Cerebellar nuclear complex (tissue), 1 donor: ENCODE measurements at places on chromosomes 1 and 21.

GRCh38 chr1:220979371-220979770, 100.1 kb downstream of the HLX start:
- no peak for DNase-seq

- DNase-seq = no peak
Measured at GRCh38 chr1:192342842-192343241, 26.1 kb downstream of the RGS21 start.

GRCh38 chr1:151147132-151147503, 687 bp upstream of the SEMA6C start:
- no peak for DNase-seq

DNA sequence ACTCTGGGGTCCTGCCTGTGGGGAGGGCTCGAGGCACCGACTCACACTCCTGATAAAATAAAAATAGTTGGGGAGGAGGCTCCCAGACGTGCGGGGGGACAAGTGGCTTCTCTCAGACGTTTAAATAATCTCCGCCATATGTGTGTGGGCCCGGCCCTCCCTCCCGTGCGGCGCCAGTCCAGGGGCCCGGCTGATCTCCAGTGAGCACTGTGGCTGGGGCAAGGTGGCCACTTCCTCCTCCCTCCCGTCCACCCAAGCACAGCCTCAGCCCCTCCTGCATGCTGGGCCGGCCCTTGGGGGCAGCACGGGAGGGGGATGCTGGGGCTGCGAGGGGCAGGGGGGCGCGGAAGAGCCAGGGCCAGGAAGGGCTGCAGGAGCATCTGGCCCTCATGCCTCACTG, 4.0 kb upstream of the PLCH2 start:
- DNase-seq = no peak

DNA sequence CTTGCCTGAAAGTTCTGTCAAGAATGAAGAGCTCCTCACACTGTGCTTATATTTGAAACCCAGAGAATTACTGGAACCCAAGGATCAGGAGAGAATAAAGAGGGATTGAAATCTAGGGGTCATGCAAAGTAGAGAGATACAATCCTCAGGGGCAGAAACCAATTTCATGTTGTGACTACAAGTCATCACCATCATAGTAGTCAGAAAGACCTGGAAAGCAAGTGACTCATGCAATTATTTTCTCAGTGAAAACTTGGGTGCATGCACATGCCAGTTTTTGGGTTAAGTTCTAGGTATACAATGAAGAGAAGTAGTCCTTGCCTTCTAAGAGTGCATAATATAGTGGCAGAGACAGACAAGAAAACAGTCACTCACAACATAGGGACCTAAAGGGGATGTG, 210.0 kb downstream of the ZC3H11B start:
- DNase-seq = no peak

GRCh38 chr1:85550784-85551516, 29.6 kb upstream of the CCN1 start:
- no peak for DNase-seq

- no peak for DNase-seq
Measured at GRCh38 chr1:230215529-230215928, 148.5 kb downstream of the GALNT2 start.

DNA sequence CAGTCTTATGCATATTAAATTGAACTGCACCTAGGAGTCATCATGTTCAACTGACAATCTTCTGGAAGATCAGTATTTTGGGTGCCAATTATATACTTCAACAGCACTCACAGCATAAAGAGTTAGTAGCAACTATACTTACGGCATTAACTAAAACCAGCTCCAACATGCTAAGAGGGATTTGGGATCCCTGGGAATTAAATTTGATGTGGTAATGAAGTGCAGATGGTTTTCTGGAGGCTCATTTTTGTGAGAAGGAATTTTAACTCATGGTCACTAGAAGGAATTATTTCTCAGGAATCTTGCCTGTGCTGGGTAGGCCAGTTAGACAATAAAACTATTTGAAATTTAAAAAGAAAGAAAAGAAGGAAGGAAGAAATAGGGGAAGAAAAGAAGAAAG, 18.3 kb downstream of the IFI44 start:
- DNase-seq = no peak

DNA sequence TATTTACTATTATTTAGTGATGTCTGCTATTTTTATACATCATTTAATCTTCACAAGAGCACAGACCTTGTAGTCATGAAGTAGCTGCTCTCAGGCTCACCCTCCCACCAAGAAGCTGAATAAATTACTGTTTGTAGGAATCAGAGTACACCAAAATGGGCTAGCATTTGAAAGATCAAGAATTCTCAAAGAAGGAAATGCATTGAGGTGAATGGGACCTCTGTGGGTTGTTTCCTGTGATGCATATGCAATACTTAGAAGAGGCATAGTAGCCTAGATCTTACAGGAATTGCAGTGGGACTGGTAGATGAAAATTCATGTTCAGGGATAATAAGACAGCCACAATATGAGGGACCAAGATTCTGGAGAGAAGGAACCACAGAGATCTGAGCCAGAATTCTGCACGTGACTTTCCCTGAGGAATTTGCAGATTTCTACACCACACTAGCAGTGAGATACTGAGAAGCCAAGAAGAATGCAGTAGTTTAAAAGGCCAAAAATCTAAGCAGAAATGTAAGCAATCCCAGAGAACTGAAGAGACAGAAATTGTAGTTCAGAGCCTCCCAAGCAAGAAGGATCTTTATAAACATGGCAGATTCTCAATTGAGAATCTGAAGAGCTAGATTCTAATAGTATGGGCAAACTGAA, 307.0 kb downstream of the ST6GALNAC3 start:
- DNase-seq = no peak

DNA sequence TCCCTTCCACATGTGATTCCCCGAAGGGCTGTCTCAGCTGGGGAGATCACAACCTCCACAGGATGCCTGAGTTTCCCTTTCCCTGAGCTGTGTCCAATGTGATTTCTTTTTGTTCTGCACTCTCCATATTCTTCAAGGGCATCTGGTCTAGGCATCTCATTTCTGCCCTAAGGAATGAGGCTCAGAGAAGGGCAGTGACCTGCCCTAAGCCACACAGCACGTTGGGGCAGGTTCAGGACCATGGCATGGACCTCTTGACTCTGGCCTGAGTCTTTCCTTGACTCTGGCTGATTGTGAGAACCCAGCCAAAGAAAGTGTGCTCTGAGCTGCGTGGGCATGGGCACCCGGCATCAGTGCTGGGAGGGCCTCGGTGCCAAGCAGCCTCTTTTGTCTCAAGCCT, 590.3 kb downstream of the PTPRU start:
- DNase-seq = no peak

GRCh38 chr1:17515902-17516301, 23.6 kb upstream of the ARHGEF10L start:
- DNase-seq = no peak

DNA sequence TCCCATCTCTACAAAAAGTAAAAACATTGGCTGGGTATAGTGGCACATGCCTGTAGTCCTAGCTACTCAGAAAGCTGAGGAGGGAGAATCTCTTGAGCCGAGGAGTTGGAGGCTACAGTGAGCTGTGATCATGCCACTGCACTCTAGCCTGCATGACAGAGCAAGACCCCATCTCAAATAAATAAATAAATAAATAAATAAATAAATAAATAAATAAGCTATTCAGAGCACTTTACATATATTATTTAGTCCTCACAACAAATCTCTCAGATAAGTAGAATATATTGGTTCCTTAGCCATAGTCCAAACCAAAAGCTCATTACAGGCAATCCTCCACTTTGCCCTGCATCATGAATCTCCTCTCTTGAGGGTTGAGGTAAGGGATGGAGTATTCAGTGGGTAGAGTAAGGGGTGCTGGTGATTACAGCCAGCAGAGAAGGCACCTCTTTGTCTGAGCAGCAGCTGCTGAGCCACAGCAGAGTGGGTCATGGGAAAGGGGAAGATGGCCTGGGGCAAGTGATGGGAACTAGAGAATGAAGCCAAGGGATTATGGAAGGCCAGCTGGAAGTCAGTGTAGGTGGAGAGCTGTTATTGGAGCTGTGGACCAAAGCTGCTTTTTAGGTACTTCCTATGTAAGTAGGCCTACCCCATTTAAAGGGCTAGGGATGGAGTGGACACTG, 115.5 kb upstream of the ZNF644 start:
- DNase-seq = no peak

DNA sequence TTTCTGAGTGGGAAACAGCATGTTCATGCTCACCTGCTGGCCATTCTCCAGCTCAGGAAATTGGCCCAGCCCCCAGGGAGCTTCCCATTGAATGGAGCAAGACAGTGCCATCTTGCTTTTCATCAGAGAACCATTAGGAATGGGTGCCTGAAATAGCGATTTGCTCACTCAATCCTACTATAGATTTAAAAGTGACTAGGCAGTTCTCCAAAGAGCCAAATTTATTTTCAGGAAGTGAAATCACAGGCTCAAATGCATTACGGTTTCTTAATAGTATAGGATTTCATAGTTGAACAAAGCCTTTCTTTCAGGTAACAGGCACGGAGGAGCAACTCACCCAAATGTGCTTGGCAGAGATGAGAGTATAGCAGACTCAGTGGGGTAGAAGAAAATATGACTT, 272.1 kb downstream of the GRIK1 start:
- DNase-seq = no peak

- no peak for DNase-seq
Measured at GRCh38 chr21:29145354-29145782, 14.9 kb downstream of the MAP3K7CL start.
